ENCODE measurements at places on chromosomes 6 and 20.

- no peak for DNase-seq
Measured at GRCh38 chr6:89272596-89272995, 42.5 kb downstream of the GABRR2 start.

DNA sequence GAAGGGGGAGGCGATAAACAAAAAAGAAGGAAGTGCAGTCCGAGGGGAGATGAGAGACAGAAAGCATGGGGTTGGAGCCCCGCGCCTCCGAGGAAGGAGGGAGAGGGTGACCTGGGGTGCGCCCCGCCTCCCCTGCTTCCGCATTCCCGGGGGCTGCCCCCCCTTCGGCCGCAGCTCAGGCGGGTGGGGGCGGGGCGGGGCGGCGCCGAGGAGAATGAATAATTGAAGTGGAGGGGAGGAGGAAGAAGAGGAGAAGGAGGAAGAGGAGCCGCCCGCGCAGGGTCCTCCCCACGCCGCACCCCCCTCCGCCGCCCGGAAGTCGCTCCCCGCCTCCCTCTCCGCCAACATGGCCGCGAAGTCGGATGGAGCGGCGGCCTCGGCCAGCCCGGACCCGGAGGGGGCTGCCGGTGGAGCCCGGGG, at the start of gene XKR7:
Gene XKR7, plus strand, starts transcription at position 322 of the 420 bp plus-strand sequence. Its CDS starts 25 bp downstream, at position 347.
- DNase-seq: no peak

GRCh38 chr6:77034161-77034560, 429.1 kb downstream of the HTR1B start:
- no peak for DNase-seq

DNA sequence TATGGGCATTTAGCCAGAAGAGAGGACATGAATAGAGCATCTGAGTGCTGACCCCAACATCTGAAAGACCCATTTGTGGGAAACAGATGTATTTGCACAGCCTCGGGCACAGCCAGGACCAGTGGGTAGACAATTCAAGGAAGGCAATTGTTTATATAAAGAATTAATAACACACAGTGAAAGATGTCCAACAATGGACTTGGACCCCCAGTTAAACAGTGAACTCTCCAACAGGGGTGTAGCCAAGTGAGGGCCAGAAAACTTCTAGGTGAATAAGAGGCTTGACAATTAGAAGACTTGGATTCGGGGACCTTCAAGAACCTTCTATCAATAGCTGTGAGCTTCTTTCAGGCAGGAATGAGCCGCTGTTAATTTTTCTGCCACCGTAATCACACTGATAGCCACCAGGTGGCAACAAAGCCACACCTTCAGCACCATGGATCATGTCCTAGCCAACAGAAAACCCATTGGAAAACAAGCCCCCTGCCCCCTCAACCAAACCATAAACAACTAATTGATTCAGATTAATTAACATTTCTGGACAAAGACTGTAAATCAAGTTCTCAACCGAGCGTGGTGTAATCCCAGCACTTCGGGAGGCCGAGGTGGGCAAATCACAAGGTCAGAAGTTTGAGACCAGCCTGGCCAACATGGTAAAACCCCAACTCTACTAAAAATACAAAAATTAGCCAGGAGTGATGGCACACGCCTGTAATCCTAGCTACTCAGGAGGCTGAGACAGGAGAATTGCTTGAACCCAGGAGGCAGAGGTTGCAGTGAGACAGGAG, 8.8 kb upstream of the SRSF6 start:
- peak; percentile 63 for DNase-seq

DNA sequence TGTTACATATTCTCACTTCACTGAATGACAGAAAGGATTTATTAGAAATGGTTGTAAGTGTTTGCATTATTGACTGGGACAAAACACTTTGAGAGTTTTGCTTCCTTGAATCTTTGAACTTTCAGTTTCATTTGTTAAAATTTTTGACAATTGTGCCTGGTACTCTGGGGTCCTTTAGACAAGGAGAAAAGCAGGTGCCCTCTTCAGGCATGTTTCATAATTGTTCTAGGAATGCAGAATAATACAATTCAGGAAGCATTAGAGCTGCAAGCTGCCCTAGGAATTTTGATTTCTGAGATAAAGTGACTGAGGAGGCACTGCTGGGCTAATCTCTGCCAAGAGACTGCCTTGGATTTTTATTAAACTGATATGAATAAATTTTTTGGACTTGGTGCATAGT, 49.7 kb downstream of the TOP1 start:
- DNase-seq: peak; percentile 19

GRCh38 chr20:38460040-38460623, 12.5 kb upstream of the RALGAPB start:
- peak; percentile 50 for DNase-seq

DNA sequence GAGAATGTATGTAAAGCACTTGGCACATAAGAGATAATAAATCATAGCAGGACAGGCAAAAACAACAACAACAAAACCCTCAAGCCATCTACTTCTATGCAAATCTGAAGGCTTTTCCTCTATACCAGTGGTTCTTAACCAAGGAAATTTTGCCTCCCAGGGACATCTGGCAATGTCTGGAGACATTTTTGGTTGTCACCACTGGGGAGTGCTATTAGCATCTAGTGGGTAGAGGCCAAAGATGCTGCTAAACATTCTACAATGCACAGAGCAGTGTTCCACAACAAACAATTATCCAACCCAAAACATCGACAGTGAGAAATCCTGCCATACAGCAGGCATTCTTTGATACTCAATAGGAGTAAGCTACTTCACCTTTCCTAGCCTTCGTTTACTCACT, 28.2 kb downstream of the NDRG3 start:
- no peak for DNase-seq

GRCh38 chr6:9131616-9132015, 696.3 kb upstream of the SLC35B3 start:
- no peak for DNase-seq

DNA sequence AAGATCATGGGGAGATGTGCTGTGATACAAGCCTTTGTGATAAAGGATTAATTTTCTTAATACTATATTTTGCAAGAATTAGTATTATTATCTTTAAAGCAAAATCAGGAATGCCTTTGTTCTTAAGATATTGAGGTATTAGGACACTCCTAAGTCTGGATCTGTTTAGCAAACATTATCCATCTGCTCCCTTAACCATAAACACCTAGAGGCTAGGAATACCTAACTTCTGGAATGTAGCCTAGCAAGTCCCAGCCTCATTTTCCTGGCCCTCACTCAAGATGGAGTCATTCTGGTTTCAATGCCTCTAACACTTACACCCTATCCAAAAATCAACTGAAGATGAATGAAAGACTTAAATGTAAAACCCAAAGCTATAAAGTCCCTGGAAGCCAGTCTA, 106.3 kb upstream of the GJE1 start:
- DNase-seq: peak; percentile 16

GRCh38 chr6:17740559-17741220, 34.0 kb upstream of the NUP153 start:
- DNase-seq: peak; percentile 58

DNA sequence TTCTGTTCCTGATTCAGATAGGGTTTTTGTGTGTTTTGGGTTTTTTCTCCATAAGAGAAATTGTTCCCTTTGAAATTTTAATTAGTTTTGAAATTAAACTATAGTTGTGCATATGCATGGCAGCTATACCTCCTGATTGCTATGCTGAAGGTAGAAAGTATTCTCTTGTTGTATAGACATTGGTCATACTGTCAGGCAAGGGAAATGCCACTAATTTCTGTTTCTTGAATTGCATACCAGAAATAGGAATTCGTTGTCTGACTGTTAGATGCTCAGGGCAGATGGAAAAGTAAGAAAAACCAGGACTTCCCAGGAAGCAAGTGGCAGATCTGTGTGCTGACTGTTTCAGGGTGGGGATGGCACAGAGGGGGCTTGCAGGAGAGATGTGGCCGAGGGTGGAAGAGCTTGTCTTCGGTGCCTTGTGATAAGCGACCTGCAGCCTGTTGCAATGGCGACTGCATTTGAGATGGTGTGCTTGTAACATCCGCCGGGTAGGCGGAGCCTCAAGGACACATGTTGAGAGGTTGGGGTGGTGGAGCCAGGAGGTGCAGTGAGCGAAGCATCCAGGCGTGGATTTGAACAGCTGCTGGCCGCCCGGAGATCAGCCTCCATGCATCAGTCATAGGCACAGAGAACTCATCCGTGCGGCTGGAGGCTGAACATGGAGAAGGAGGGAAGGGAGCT, 42.8 kb downstream of the RREB1 start:
- DNase-seq: peak; percentile 75

- no peak for DNase-seq
Measured at GRCh38 chr20:20391766-20392165, 23.9 kb downstream of the INSM1 start.

DNA sequence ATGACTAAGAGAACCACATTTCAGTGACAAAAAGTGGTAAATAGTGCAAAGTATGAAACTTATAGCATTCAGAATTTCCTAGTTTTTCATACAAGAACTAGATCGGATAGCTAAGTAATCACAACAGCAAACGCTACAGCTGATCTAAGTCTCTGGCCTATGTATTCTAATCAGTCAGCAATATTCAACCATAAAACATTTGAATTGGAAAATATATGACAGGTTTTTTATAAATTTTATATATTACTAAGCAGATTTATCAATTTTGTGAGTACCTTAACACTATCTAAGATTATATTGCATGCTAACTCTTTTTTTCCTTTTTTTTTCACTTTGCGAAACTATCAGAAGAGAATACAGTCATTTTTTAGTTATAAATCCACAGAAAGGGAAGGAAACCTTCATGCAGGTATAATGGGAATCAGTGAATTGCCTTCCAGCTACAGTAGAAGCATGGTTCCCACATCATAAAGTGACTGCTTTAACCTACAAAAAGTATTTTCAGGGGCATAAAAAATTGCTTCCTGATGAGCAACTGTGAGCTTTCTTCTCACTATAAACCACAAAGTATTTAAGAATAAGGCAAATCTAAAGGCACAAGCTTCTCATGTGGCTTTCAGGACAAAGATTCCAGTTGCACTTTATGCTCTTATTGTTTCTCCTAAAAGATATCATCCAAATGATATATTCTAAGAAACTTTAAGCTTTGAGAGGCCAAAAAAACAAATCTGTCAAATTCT, 74.0 kb upstream of the GJE1 start:
- no peak for DNase-seq

DNA sequence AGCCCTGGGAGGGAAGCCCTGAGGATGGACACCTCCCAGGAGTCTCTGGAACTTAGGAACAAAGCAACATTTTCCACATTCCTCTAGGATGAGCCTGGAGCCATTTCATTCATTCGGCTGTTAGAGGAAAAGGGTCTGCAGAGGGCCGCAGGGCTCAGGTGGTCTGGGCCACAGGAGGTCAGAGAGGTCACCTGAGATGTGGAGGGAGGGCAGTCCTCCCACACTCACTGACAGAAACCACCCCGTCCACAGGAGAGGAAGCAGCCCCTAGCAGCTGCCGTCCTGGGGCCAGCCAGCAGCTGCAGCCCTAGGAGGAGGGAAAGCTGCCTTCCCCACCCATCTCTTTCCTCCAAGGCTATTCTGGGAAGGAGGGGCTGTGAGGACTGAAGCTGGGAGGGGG, 207.0 kb downstream of the CDC5L start:
- peak; percentile 65 for DNase-seq

GRCh38 chr6:143408787-143409162, 41.7 kb downstream of the ADAT2 start:
- no peak for DNase-seq

DNA sequence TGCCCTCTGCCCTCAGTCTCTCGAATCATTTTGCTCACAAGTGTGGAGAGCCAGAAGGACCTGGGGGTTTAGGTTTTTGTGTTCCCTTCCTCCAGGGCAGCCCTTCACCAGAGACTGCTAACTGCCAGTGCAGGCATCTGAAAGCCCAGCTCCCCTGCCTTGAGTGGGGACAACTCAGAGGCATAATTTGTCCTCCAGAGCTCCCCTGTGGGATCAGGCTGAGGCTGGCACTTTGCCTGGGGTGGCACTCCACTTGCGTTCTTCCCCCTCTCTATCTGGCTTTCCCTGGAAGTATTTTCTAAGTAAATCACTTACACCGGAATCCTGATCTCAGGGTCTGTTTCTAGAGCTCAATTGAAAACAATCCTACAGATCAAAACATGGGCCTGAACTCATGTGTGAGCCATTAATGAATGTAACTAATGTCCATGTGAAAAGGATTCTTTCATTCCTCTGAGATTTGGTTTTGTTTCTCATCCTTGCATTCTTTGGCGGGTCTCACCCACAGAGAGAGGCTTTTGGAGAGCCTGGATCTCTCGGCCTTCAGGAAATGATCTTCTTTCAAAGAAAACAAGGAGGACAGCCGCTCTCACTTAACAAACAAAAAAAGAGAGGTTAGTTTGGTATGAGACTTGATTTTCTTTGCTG, 125.7 kb upstream of the RIPOR2 start:
- DNase-seq: peak; percentile 42

DNA sequence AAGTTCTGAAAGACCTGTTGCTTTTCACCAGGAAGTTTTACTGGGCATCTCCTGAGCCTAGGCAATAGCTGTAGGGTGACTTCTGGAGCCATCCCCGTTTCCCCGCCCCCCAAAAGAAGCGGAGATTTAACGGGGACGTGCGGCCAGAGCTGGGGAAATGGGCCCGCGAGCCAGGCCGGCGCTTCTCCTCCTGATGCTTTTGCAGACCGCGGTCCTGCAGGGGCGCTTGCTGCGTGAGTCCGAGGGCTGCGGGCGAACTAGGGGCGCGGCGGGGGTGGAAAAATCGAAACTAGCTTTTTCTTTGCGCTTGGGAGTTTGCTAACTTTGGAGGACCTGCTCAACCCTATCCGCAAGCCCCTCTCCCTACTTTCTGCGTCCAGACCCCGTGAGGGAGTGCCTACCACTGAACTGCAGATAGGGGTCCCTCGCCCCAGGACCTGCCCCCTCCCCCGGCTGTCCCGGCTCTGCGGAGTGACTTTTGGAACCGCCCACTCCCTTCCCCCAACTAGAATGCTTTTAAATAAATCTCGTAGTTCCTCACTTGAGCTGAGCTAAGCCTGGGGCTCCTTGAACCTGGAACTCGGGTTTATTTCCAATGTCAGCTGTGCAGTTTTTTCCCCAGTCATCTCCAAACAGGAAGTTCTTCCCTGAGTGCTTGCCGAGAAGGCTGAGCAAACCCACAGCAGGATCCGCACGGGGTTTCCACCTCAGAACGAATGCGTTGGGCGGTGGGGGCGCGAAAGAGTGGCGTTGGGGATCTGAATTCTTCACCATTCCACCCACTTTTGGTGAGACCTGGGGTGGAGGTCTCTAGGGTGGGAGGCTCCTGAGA, at the start of gene HFE:
Gene HFE, plus strand, starts transcription at position 146 of the 832 bp plus-strand sequence. Its CDS starts 12 bp downstream, at position 158.
- DNase-seq: peak; percentile 84

DNA sequence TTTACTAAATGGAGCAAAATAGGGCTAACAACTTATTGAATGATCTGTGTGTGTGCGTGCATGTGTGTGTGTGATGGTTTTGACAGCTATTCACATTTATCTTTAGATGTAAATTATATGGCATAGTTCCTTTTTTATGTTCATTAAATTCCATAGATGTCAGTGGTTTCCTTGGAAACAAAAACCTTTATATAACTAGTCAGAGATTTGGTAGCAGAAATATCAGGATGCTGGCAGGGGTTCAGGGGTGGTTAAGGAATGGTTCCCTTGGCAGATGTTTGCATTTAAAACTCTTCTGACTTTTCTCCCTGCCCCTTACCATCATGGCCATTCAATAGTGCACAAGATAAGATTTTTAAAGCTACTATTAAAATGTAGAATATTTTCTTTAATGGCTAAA, 256.6 kb downstream of the PLCB1 start:
- no peak for DNase-seq

GRCh38 chr20:57481281-57481711, 43.6 kb downstream of the CTCFL start:
- no peak for DNase-seq
